ENCODE measurements at places on chromosomes 12 and 14. TPM values are rescaled to one million over a fixed set of nuclear protein-coding genes. Genes with fewer than 3 reads are reported as not detected.

The CLEC6A gene
- polyA plus RNA-seq, result 0.11 TPM

The COCH gene
- polyA plus RNA-seq, result 4.3 TPM

The TCTN2 gene
- 33.1 TPM for polyA plus RNA-seq

The POTEG gene
- polyA plus RNA-seq, result not detected

The LIN7A gene
- 18.7 TPM for polyA plus RNA-seq

The SDS gene
- 0.19 TPM for polyA plus RNA-seq

The ATXN2 gene
- 87.5 TPM for polyA plus RNA-seq

The LRIG3 gene
- 40.7 TPM for polyA plus RNA-seq

The CABP1 gene
- polyA plus RNA-seq, result 4.6 TPM

The FAM181A gene
- polyA plus RNA-seq, result not detected

The ARHGDIB gene
- 60.0 TPM for polyA plus RNA-seq

The SPRYD3 gene
- polyA plus RNA-seq, result 20.2 TPM

The DEGS2 gene
- 7.7 TPM for polyA plus RNA-seq

The AMN gene
- polyA plus RNA-seq, result 52.1 TPM
